ENCODE measurements at places on chromosomes 13 and 19.
A peak's percentile ranks its signal among the peaks of the same experiment; 100 is the strongest.

DNA sequence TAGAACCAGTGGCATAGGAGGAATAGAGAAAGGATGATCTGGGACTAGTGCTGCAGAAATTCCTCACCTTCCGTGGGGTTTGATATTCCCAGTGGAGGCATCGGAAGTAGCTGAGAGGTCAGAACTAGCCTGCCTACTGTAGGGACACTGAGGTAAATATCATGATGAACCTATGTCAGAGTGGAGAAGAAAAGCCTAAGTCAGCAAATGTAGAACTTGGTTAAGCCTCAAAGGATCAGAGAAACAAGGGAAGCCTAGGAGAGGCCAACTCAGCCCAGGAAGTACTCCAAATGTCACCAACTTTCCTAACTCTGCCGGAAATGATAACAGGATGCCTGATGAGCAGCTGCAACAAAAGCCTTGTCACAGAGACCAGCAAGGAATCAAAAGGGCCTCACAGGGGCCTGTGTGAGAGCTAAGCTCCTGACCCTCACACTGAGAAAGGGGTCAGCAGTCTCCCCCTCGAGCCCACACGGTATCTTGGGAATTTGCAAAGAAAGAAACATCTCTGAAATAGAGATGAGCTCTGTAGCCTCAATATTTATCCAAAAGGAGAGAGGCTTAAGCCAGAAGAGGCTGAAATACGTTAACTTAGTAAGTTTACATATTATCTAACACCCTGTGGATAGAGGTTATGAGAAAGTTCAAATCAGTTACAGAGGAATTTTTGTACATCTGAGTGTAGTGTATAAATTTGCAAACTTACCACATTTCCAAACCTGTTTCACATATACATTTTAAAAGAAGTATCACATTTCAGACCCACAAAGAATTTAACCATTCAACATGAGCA, 1064.3 kb downstream of the DIAPH3 start:
- DNase-seq: no peak

DNA sequence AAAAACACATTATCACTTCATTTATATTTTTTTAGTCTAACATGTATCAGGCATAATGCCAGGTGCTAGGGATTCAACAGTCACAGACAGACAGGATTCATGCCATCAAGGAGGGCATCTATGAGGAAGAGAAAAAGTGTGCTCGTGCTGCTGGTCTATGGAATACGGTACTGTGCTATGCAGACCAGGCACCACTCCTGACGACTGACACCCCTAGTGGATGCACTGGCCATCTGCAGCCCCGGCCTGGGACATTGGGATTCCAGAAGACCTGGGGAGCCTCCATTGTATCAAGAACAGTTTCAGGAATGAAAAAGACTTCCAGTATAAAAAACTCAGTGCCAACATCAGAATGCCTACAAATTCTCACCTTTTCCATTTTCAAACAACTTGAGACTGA, 94.0 kb downstream of the KLF12 start:
- peak; percentile 40 for DNase-seq

GRCh38 chr13:33711436-33711835, 106.5 kb upstream of the RFC3 start:
- no peak for DNase-seq

DNA sequence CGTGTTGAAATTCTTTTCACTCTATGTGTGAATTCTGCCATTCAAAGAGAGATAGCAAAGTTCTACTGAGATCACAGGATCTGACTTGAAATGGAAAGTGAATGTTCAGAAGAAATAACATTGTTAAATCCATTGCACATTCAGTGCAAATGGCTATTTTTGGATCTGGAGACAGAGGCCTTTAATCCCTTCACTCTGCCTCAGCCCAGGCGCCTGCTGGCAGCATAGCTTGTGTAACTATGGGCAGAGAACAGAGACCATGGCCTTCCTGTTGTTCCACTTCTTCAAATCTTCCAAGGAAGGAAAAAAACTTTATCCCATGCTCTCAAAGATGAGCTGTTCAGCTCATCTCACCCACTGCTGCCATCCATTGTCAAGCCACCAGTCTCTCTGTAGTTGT, 265.4 kb downstream of the LMO7 start:
- no peak for DNase-seq

DNA sequence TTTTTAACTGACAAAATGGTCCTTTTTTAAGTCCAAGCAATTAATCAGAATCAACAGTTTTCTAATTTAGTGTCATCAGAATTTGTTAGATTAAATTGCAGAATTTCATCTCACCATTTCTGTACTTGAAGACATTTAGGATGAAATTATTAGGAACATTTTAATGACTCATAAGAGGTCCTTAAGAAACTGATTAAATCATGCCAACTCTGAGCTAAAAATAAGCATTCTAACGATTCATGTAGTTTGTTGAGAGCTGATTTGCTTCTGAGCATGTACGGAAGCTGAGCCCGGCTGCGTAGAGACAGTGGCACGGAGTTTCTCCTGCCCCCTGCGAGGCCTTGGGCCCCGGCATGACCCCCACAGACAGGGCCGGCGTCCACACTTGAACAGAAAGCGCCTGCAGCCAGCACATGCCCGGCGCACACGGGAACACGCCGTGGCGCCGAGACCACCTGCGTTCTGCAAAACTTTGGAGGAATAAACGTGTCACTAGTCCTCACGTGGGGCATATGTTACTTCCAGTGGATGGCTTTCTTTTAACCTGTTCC, 89.7 kb upstream of the MCF2L start:
- no peak for DNase-seq

DNA sequence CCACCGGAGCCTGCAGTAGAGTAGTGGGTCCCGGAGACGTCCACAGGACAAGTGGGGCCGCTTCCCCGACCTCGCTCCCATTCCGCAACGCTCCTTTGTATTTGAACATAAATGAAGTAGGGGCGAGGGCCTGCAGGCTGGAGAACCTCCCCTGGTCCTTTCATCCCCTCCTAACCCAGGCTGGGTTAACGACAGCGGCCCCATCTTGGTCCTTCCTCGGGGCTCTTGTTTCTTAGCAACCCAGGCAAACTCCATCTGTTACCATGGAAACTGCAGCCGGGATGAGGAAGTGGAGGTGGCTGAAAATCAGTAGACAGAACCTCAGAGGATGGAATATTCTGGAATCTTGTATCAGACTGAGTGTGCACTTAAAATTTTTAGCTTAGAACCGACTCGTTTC, 132.6 kb upstream of the USP29 start:
- no peak for DNase-seq

- DNase-seq: no peak
Observed at GRCh38 chr19:16233081-16233776, 35.5 kb downstream of the AP1M1 start.

- no peak for DNase-seq
Observed at GRCh38 chr13:65783383-65783782, 1446.8 kb downstream of the PCDH9 start.

- DNase-seq: no peak
Observed at GRCh38 chr13:40629678-40630384, 36.6 kb downstream of the FOXO1 start.

DNA sequence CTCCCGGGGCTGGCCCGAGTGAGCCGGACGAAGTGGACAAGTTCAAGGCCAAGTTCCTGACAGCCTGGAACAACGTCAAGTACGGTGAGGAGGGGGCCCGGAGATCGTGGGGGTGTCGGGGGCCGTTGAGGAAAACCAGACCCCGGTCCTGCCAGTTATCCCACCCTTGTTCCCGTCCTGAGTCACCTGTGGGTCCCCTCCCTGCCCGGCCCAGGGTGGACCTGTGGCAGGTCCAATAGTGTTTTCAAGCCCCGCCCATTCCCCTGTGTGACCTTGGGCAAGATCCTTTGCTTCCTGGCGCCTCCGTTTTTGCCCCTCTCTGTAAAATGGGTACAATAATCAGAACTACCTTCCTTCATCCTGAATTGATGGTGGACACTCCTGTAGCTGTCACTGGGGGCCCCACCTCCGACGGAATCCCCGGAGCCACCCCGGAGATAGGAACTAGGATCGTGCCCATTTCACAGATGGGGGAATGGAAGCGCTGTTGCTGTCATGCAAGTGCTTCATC, 593 bp downstream of the ATG4D start:
- peak; percentile 33 for DNase-seq

DNA sequence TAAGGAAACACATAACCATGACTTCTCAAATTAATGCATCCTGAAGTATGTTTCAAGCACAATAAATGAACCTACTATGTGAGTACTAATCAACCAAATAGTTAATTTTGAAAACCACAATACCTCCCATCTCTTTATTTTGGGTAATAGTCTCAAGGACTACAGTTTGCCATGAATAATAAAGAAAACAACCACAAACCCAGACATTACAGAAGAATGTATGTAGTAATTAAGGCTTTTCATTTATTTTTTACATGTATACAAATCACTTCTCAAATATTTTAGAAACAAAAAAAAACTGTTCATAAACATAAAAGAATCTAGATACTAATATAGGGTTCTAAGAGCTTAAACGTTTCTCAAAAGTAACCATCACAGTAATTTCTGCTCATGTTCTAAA, 6.8 kb downstream of the KATNAL1 start:
- no peak for DNase-seq

DNA sequence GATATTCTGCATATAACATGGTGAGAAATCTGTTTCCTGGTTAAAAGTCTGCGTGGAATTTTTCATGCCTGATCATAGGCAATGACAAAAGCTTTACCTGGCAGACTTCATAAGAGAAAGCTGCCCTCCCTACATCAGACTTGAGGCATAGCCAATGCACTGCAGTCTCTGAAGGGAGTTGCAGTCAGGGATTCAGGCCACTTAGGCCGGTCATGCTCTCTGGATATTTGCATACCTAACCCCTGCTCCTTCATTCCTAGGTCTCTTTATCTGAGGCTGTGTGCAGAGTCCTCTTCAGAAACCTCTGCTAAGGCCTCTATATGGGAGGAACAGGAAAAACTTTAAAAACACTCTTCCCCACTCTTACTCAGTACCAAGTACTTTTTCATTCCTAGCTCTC, 287.4 kb downstream of the PCDH17 start:
- no peak for DNase-seq

DNA sequence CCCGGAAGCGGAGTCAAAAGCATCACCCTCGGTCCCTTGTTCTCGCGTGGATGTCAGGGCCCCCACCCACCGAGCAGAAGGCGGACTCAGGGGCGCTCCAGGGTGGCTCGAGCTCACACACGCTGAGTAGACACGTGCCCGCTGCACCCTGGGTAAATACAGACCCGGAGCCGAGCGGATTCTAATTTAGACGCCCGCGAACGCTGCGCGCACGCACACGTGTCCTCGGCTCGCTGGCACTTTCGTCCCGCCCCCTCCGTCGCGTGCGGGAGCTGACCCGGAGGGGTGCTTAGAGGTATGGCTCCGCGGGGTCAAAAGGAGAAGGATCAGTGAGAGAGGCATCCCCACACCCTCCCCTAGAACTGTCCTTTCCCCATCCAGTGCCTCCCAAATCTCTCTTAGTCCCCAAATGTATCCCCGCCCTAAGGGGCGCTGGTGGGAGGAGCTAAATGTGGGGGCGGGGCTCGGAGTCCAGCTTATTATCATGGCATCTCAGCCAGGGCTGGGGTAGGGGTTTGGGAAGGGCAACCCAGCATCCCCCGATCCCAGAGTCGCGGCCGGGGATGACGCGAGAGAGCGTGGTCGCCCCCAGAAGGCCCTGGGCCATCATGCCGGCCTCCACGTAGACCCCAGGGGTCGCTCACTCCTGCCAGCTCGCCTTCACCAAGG, 451 bp upstream of the ICAM5 start:
- DNase-seq: no peak

- DNase-seq: no peak
Observed at GRCh38 chr13:32262619-32263018, 52.5 kb downstream of the ZAR1L start.

- no peak for DNase-seq
Observed at GRCh38 chr19:55986487-55986886, at the start of gene NLRP5. NLRP5 (plus strand) TSS chr19:55986775.

- no peak for DNase-seq
Observed at GRCh38 chr13:31261241-31261640, 61.5 kb downstream of the B3GLCT start.

GRCh38 chr19:45356760-45357444, 13.5 kb downstream of the ERCC2 start:
- no peak for DNase-seq

- no peak for DNase-seq
Observed at GRCh38 chr19:45578861-45579260, 5.7 kb downstream of the OPA3 start.

- DNase-seq: peak; percentile 87
Observed at GRCh38 chr19:2702170-2703076, at the start of gene GNG7. GNG7 (minus strand) TSS chr19:2702694; CDS start chr19:2520688, 182,006 bp downstream.

DNA sequence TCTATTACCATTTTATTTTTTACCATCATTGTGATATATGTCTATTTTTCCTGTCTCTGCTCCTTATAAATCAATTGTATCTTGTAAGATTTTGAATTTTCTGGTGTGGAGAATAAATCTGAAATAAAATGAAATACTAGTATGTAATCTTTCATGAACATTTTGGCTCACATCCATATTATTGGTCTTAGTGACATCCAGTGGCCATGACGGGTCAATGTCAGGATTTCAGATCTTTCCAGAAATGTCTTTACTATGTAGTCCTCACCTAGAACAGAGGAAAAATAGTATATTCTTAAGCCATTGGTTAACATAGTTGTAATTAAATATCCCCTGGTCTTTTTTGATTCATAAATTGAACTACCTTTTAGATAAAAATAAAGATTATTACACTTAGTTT, 109.8 kb upstream of the GPC6 start:
- no peak for DNase-seq

GRCh38 chr13:95660981-95661581, 15.9 kb upstream of the DNAJC3 start:
- DNase-seq: peak; percentile 58

GRCh38 chr13:80037505-80037888, 303.4 kb downstream of the SPRY2 start:
- no peak for DNase-seq

DNA sequence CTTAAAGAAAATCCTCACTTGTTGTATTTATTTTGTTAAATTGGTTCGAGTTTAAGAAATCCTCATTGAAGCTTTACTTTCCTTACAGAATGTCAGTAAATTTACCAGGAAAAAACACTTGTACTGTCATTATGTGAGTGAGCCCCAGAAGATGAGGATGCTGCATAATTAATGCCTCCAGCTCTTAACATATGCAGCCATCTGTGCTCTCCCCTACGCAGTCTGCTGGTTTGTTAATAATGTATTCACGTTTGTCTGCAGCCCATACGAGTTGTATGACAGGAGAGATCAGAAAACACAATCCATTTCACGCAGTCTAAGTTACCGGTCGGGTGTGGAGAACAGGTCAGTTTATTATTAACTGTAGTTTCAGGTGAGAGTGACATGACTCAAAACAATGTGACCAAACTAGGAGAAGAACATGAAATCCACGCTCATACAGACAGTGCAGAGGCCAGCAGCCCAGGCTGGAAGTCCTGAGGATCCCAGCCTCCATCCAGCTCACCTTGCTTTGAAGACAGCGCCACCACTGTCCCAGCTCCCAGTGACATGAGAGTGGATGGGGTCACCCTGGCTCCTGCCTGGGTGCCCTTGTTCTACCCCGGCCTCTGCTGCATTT, 19.8 kb upstream of the ATP11A start:
- DNase-seq: no peak

DNA sequence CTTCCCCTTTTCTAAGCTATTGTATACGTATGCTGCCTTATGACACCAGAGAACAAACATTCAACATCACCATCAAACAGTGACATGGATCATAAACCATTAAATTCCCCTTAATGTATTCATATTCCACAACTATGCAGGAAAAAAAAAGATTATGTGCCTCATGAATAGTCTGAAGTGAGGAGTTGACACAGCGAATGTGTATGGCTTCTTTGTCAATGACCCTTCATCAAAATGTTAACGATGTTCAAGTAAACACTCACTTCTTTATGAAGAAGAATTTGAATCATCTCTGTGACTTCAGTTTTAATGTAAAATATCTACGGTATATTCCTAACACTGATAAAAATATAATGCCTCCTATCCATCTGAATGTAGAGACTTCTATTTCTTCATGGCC, 44.6 kb downstream of the SMAD9 start:
- no peak for DNase-seq

- DNase-seq: no peak
Observed at GRCh38 chr19:39727070-39727800, 10.6 kb downstream of the CLC start.

Data from HL-60 (cell line).